Stimulated activated CD4-positive, alpha-beta T cell treated with anti-CD3 and anti-CD28 coated beads, Interleukin-2, amount 100 ng/mL, for 24 hours (primary cell): ENCODE measurements at places on chromosomes 11 and 22.

DNA sequence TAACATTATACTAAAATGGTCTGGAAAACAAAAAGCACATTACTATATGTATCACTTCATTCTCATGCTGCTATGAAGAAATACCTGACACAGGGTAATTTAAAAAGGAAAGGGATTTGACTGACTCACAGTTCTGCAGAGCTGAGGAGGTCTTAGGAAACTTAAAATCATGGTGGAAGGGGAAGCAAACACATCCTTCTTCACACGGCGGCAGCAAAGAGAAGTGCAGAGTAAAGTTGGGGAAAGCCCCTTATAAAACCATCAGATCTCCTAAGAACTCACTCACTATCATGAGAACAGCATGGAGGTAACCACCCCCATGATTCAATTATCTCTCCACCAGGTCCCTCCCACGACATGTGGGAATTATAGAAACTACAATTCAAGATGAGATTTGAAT, 60.0 kb downstream of the FAM181B start:
- DNase-seq = no peak

DNA sequence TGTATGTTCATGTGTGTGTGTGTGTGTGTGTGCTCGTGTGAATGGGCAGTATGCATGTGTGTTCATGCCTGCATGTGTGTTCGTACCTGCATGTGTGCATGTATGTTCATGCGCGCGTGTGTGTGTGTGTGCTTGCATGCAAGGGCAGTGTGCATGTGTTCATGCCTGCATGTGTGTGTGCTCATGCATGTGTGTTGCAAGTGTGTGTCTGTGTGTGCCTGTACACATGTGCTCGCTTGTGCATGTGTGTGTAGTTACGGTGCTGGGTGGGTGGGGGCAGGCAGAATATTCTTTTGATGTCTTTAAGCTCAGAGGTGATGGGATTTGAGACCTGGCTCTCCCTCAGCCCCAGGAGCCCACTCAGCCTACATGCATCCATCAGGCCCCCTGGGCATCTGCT, 822.1 kb downstream of the BRD1 start:
- no peak for DNase-seq

GRCh38 chr22:37169947-37170688, 17.9 kb downstream of the C1QTNF6 start:
- DNase-seq = no peak

DNA sequence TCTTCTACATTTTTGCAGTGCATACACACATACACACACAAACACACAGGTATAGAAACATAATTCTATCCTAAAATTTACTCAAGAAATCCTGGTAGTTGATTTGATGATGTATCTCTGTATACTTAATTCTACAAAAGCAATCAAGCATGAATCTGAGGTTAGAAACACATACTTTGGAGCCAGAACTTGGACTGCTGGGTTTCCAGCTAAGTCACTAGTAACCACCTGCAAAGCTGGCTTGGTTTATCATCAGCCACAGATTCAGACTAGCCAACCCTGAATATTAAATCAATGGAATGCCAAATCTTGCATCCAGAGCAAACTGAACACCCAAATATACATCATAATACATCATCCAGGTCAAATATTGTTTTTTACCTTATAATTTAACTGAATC, 24.8 kb upstream of the POU2AF2 start:
- no peak for DNase-seq

- DNase-seq = no peak
Observed at GRCh38 chr22:20857247-20857643, 1.4 kb downstream of the PI4KA start.

GRCh38 chr11:15093432-15093831, 20.0 kb downstream of the CALCB start:
- no peak for DNase-seq

- no peak for DNase-seq
Observed at GRCh38 chr11:102473543-102473942, 21.0 kb upstream of the TMEM123 start.
